ENCODE measurements at places on chromosomes 5 and 9.

DNA sequence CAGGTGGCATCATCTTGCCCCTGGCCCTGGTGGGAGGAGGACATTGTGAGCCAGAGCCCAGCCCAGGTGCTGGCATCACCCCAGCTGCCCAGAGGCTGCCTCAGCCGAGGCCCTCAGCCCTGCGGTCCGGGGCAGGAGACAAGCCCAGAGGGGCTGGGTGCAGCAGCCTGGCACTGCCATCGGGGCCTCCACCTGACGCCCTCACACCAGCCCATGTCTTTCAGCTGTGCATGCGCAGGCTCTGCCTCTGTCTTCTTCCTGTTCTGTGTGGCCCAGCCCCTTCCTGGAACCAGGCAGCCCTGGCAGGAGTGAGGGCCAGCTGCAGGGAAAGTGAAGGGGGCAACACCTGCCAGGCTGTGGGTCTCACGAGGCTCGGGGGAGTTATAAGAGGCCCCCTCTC, 4.8 kb upstream of the CEL start:
- DNase-seq, result no peak

DNA sequence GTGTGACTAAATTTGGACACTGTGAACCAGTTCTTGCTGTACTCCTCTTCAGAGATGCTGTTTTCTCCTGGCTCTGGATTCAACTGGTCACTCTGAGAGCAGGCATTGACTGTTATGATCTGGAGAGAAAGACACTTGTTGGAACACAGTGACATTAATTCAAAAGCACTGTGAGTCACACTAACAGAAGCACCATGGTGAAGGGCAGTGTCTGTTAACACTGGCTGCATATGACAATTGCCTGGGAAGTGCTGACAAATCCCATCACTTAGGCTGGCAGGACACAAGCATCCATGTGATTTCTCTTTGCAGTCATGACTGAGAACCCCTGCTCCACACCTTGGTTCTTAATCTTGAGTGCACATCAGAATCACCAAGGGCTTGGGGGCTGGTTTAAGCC, 132.4 kb downstream of the TRPM6 start:
- DNase-seq, result no peak

DNA sequence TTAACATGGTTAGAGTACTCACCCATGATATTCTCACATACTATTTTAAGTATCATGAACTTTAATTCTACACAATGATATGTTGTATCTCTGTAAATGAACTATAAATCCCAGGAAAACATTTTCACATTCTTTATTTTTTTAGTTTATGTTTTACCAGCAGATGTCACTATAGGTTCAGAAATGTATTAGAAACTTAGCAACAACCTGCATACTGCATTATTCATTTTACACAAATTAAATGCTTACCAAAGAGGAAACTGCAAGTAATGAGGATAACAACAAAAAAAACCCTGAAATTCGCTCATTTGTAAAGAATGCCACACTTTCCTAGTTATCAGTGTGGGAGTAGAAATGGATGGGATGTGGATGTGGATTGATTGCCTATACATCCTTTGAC, 217.5 kb upstream of the OTULINL start:
- peak; percentile 8 for DNase-seq

DNA sequence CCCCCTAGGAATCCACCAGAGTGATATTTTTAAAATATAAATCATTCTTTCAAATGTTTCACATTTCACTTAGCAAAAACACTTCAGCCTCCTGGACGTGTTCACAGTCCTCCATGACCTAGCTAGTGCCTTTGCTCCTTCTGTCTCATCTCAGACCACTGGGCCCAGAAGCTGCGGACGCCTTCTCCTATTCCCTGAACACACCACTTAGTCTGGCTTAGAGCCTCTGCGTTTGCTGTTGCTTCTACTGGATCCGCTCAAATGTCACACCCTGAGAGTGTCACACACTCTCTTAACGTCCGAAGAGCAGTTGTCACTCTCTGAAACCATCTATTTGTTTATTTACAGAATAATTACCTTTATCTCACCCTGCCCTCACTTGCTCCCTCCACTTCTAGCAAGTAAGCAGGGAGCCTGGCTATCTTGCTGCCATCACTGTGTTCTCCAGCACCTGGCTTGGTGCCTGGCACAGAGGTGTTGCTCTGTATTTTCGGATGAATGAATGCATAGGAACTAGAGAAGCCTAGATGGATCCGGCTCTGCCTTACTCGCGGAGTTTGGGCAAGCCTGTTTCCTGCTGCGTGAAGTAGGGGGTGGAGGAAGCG, 1.2 kb upstream of the GRK6 start:
- no peak for DNase-seq

DNA sequence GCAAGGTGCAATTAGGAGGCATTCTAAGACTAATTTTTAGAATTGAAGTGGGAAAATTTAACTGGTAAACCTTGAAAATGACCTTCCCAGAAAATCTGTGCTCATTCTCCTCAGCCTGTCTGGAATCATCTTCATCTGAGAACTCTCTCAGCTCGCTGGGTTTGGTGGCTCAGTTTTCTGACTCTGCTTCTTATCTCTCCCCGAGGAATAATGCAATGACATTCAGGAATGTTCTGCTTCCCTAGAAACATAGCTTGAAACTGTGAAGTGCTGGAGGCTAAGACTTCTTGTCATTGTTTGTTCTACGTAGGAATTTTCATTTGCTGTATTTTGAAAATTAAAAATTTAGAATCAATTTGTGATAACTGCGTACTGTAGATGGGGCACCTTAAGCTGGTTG, 86.6 kb downstream of the KCNN2 start:
- DNase-seq, result no peak

- no peak for DNase-seq
These were observed 73.4 kb upstream of the PPARGC1B start for GRCh38 chr5:149656576-149657182.

DNA sequence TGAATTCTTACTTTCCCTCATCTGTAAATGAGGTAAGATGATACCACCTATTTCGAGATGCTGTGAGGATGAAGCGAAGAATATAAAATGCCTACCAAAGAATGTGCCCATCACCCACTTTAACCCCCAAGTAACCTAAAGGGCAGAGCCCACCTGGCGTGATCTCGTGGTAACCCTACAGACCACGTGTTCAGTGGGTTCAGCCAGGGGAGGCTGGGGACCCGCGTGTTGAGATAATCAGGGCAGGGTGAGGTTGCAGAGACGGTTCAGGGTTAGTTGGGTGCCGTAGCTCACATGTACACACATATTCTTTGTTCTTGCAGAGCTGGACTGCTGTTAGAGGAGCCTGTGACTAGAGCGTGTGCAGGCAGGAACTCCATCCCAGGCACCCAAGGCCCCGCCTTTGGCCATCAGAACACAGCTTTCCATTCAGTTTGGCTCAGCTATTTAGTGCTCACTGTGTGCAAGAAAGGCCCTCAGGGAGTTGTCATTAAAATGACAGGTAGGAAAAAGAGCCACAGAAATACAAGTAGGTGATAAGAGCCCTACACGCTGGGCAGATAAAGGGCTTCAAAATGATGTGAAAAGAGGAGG, 56.5 kb upstream of the HAND1 start:
- no peak for DNase-seq

DNA sequence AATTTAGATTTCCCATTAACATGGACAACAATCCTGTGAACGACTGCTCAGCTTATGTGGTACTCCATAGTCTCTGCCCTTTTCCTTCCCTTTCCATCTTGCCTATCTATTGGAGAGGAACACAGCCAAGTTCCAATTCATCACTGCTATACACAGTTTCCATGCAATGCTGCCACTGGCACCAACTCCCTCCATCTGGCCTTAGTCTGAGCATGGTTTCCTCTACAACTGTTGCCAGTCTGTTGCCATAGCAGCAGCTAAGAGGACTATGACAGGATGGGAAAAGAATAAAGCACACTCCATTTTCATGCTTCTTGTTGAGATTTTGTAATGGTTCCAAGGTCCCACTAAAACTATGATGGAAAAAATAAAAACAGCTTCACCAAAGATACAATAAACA, 189.0 kb downstream of the HCN1 start:
- DNase-seq, result no peak

DNA sequence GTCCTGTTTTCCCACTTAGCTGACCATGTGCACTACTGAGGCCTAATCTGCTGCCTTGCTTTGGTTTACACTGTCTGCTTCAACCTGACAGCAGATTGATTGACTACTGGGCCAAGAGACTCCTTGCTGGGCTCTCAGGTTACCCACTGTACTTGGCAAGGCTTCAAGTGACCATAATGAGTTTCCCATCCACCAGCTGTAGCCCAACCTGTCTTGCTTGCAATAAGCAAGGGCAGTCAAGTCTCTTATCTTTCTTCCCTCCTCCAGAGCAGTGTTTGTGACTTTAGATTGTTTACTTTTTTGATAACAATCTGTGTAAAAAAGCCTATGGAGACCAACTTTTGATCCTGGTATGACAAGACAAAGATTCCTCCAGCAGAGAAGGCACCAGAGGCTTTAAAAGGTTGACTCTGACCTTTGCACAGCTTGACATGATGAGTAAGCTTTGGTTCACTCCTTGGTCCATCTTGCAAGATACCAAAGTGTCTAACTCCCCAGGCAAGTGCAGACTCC, 912.3 kb upstream of the SEMA6A start:
- DNase-seq, result no peak

- DNase-seq, result no peak
These were observed 477.9 kb downstream of the TMEM38B start for GRCh38 chr9:106172265-106172664.

GRCh38 chr5:32168460-32169033, 5.6 kb downstream of the GOLPH3 start:
- DNase-seq, result no peak

Data from HCEC 1CT (cell line).